ENCODE measurements at places on chromosomes 6 and 20.
A peak's percentile ranks its signal among the peaks of the same experiment; 100 is the strongest.

GRCh38 chr6:143058987-143059386 is 1.7 kb upstream of the AIG1 start:
- peaks cover 21% of the 10 kb centered on the region for H3K4me1 ChIP-seq
- peaks cover 4% of the 10 kb centered on the region for H3K27me3 ChIP-seq
- no peaks in the 10 kb centered on the region for H3K36me3 ChIP-seq

GRCh38 chr6:44828780-44829179 is 441.3 kb downstream of the CDC5L start:
- H3K27me3 ChIP-seq, result no peaks in the 10 kb centered on the region
- H3K4me3 ChIP-seq, result peak overlapping the region; percentile 4
- peak overlapping the region; percentile 58 for H3K27ac ChIP-seq
- peaks cover 12% of the 10 kb centered on the region for H3K36me3 ChIP-seq
- no peak for DNase-seq
- peaks cover 28% of the 10 kb centered on the region for H3K4me1 ChIP-seq

DNA sequence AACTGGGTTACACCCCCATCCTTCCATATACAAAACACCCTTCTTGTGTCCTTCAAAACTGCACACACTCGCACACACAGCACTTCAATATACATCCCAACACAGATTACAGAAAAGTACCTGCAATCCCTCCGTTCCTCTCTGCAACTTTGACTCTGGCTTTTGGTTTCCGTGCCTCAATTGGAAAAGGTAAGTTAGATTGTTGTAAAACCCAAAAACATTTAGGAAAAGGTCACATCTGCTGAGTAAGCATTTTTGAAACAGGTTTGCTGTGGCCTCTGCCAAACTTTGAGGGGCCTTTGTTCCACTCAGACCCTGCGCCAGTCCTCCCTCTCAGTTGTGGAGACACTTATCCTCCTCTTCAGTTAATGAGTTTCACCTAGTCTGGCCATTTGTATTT is 4.2 kb downstream of the NKX2-4 start:
- peaks cover 20% of the 10 kb centered on the region for H3K36me3 ChIP-seq
- DNase-seq, result no peak
- H3K27me3 ChIP-seq, result peaks cover 54% of the 10 kb centered on the region
- peak overlapping the region; percentile 10 for H3K4me3 ChIP-seq

DNA sequence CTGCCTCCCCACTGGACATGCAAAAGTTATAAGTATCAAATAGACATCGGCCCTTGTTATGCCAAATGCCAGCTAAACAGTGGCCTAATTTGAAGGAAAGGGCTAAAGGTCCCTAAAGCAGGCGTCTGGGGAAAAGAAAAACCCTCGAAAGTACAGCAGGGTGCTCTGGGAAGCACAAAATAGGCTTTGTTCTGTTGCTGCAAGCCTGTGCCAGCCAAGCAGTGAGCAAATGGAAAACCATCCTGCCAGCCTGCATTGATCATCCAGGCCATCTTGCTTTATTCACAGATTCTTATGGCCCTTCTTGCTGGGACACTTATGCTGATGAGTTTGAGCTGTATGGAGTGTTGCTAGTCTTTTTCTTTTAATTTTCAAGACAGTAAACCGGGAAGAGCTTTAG is 62.2 kb upstream of the PLEKHG1 start:
- peaks cover 6% of the 10 kb centered on the region for H3K27me3 ChIP-seq
- H3K4me1 ChIP-seq, result peaks cover 1% of the 10 kb centered on the region
- DNase-seq, result no peak

GRCh38 chr6:108489699-108490098 is 71.0 kb upstream of the FOXO3 start:
- no peak for DNase-seq
- H3K36me3 ChIP-seq, result no peaks in the 10 kb centered on the region
- no peaks in the 10 kb centered on the region for H3K4me1 ChIP-seq

- DNase-seq, result no peak
- no peaks in the 10 kb centered on the region for H3K4me1 ChIP-seq
- H3K36me3 ChIP-seq, result no peaks in the 10 kb centered on the region
- H3K27ac ChIP-seq, result no peak overlapping the region
- H3K27me3 ChIP-seq, result peaks cover under 1% of the 10 kb centered on the region
These were observed 90.0 kb downstream of the SASH1 start for GRCh38 chr6:148432462-148433195.

- H3K4me1 ChIP-seq, result no peaks in the 10 kb centered on the region
- no peak for DNase-seq
- no peak overlapping the region for H3K27ac ChIP-seq
These were observed 335.3 kb upstream of the DEFB115 start for GRCh38 chr20:30922129-30922528.

- H3K4me3 ChIP-seq, result peak overlapping the region; percentile 95
- H3K36me3 ChIP-seq, result peaks cover 22% of the 10 kb centered on the region
- H3K4me1 ChIP-seq, result peaks cover 31% of the 10 kb centered on the region
- H3K27me3 ChIP-seq, result peaks cover 10% of the 10 kb centered on the region
- H3K27ac ChIP-seq, result peak overlapping the region; percentile 97
These were observed 569 bp upstream of the CDC5L start for GRCh38 chr6:44386929-44387345.

- no peak overlapping the region for H3K4me3 ChIP-seq
- no peak for DNase-seq
- no peaks in the 10 kb centered on the region for H3K36me3 ChIP-seq
- no peak overlapping the region for H3K27ac ChIP-seq
- H3K27me3 ChIP-seq, result no peaks in the 10 kb centered on the region
These were observed 131.6 kb downstream of the RFX6 start for GRCh38 chr6:117008618-117009017.

- H3K4me1 ChIP-seq, result no peaks in the 10 kb centered on the region
- DNase-seq, result no peak
- H3K27me3 ChIP-seq, result no peaks in the 10 kb centered on the region
- no peaks in the 10 kb centered on the region for H3K36me3 ChIP-seq
- no peak overlapping the region for H3K27ac ChIP-seq
These were observed 124.9 kb downstream of the NKAIN2 start for GRCh38 chr6:123928529-123928928.

- no peaks in the 10 kb centered on the region for H3K36me3 ChIP-seq
- peak overlapping the region; percentile 81 for H3K4me3 ChIP-seq
- H3K27ac ChIP-seq, result no peak overlapping the region
- peaks cover 36% of the 10 kb centered on the region for H3K27me3 ChIP-seq
- DNase-seq, result no peak
- H3K4me1 ChIP-seq, result peaks cover 7% of the 10 kb centered on the region
These were observed 1.3 kb downstream of the SOBP start for GRCh38 chr6:107491138-107491609.

- no peak overlapping the region for H3K27ac ChIP-seq
- H3K4me3 ChIP-seq, result no peak overlapping the region
- DNase-seq, result no peak
- H3K4me1 ChIP-seq, result no peaks in the 10 kb centered on the region
- no peaks in the 10 kb centered on the region for H3K27me3 ChIP-seq
- H3K36me3 ChIP-seq, result peaks cover 8% of the 10 kb centered on the region
These were observed 8.0 kb upstream of the MYLK2 start for GRCh38 chr20:31811198-31811597.

- no peak for DNase-seq
- no peaks in the 10 kb centered on the region for H3K36me3 ChIP-seq
- no peaks in the 10 kb centered on the region for H3K27me3 ChIP-seq
- H3K4me1 ChIP-seq, result no peaks in the 10 kb centered on the region
- no peak overlapping the region for H3K4me3 ChIP-seq
- no peak overlapping the region for H3K27ac ChIP-seq
These were observed 165.4 kb downstream of the DST start for GRCh38 chr6:56477241-56477640.

DNA sequence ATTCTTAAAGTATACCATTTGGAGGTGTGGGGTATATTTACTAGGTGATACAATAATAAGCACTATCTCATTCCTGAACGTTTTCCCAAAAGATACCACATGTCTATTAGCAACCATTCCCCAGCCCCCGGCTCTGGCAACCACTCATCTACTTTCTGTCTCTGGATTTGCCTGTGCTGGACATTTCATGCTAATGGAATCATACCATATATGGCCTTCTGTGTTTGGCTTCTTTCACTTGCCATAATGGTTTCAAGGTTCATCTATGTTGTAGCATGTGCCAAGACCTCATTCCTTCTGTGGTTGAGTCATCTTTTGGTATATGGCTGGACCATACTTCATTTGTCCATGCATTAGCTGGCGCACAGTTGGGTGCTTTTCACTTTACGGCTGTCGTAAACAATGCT is 39.7 kb downstream of the BCAS4 start:
- no peaks in the 10 kb centered on the region for H3K4me1 ChIP-seq
- no peak overlapping the region for H3K4me3 ChIP-seq
- no peak for DNase-seq
- H3K27me3 ChIP-seq, result no peaks in the 10 kb centered on the region

DNA sequence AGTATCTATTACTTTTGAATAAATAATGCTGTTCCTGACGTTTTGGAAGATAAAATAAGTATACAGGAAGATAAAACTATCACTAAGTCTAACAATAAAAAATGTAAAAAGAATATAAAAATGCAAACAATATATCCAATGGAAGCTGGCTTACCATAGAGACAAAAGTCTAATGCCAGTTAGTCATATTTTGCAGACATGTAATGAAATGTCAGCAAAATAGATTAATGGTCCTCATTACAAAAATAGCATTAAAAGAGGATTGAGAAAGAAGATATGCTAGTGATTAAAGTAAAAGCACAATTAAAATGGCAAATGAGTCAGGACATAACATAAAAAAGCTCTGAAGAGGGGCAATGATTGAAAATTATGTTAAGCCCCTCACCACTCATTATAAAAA is 265.0 kb downstream of the MMUT start:
- no peaks in the 10 kb centered on the region for H3K27me3 ChIP-seq
- no peak overlapping the region for H3K4me3 ChIP-seq
- DNase-seq, result no peak
- H3K4me1 ChIP-seq, result no peaks in the 10 kb centered on the region

- peaks cover 3% of the 10 kb centered on the region for H3K27me3 ChIP-seq
- H3K4me1 ChIP-seq, result no peaks in the 10 kb centered on the region
- H3K27ac ChIP-seq, result no peak overlapping the region
- no peaks in the 10 kb centered on the region for H3K36me3 ChIP-seq
- no peak overlapping the region for H3K4me3 ChIP-seq
These were observed 299.2 kb downstream of the SLC35F1 start for GRCh38 chr6:118206221-118206620.

DNA sequence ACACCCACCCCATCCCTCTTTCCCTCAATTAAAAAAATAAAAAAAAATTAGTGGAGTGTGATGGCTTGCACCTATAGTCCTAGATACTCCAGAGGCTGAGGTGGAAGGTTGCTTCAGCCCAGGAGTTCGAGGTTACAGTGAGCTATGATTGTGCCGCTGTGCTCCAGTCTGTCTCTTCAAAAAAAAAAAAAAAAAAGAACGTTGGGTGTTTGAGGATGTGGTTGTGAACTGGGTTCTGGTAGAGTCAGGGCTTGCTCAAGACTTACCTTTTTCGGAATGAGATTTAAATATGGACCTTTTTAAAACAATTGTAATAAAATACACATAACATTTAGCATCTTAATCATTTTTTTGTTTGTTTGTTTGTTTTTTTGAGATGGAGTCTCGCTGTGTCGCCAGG is 211.9 kb downstream of the OR2B2 start:
- H3K27me3 ChIP-seq, result no peaks in the 10 kb centered on the region
- no peak for DNase-seq
- H3K36me3 ChIP-seq, result peaks cover 24% of the 10 kb centered on the region

DNA sequence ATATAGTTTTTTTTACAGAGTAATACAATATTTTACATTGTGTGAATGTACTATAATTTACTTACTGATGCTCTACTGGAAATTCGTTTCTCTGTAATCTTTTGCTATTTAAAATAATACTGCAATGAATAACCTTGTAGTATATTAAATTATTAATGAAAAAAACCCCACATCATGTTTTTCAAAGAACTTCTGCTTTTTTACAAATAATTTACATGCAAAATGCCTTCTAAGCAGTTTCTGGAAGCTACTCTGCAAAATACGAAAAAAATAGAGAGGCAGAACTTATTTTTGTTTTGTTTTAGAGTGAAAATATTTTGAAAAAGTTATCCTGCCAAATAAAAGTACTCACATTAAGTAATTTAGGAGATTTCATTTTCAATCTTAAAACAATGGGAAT is 165.8 kb upstream of the SIM1 start:
- H3K4me3 ChIP-seq, result no peak overlapping the region
- no peak overlapping the region for H3K27ac ChIP-seq
- DNase-seq, result no peak

DNA sequence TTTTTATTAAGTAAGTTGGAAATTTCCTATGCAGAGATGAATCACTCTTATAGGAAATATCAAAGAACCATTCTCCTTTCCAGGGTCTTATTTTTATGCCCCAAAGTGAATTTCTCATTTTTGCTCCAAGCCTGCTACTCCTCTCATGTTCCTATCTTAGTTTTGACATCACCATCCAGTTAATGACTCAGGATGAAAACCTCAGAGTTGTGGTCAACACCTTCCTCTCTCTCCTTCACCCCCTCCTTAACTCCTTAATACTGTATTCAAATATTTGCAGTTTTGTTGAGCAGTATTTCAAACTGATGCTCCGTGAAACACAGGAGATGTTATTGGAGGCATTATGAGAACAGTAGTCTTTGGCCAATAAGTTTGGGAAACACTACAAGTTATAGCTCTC is 64.1 kb downstream of the NRN1 start:
- no peaks in the 10 kb centered on the region for H3K36me3 ChIP-seq
- DNase-seq, result no peak
- no peak overlapping the region for H3K27ac ChIP-seq
- H3K4me1 ChIP-seq, result no peaks in the 10 kb centered on the region

All from T-helper 2 cell treated with Interferon-gamma antibody and Interleukin-4, amounts not matched to agents 5 μg/mL and 100 μg/mL, for 36 hours (primary cell).